ENCODE measurements at places on chromosomes 5 and 9.

GRCh38 chr9:87510252-87510683 lies 12.6 kb downstream of the DAPK1 start:
- DNase-seq = no peak

DNA sequence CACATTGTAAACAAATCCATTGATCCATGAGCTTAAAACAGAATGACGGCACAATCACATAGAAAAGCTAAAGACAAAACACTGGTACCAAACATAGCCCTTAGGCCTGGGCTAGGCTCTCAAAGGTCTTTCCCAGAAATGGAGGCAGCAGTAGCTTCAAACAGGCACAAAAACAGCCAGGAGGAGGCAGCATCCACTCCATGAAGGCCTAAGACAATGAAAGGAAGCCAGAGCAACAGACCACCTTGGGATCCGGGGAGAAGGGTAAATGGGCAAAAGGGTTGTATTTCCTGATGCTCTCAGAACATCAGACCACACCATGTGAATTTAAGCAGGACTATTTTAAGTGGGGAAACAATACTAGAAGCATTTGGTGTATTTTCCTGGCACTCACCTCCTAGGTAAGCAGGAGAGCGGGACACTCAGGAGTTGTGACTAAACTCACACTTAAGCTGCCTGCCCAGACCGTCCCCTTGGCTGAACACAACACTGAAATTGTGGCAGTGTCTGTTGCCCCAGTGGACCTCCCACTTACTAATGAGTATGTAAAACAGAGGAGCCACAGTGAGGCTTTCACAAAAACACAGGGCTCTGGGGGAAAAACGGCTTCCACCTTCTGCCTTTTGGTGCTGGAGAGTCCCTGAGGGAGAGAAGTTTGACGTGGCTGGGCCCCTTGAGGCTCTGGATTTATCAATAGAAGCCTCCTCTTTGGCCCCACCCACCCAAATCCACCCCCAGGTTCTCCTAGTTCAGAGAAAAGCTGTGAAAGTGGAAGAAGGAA lies 11.9 kb downstream of the GNPDA1 start:
- DNase-seq = no peak

- DNase-seq = no peak
These were observed 103.9 kb downstream of the ESM1 start for GRCh38 chr5:54881286-54882005.

- no peak for DNase-seq
These were observed 391.7 kb downstream of the ACTL7B start for GRCh38 chr9:108463932-108464606.

GRCh38 chr9:69898714-69899209 lies 78.1 kb downstream of the CFAP95 start:
- peak; percentile 94 for DNase-seq

DNA sequence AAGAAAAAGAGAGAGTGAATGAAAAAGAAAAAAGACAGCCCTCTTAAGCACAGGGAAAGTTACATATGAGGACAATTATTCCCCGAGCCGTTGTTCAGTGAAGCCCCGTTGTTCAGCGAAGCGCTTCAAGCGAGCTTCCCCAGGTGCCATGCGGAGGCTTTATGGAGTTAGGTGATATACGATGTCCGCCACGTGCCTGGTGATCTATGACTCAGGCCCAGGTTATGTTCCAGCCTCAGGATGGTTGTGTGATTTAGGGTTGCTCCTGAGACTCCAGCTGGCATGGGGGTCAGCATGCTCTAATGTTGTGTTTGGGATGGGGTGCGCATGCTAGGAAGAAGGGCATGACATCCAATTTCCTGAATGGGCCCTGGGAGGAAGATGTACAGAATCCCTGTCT lies 365.6 kb downstream of the CDK5RAP2 start:
- DNase-seq = no peak

DNA sequence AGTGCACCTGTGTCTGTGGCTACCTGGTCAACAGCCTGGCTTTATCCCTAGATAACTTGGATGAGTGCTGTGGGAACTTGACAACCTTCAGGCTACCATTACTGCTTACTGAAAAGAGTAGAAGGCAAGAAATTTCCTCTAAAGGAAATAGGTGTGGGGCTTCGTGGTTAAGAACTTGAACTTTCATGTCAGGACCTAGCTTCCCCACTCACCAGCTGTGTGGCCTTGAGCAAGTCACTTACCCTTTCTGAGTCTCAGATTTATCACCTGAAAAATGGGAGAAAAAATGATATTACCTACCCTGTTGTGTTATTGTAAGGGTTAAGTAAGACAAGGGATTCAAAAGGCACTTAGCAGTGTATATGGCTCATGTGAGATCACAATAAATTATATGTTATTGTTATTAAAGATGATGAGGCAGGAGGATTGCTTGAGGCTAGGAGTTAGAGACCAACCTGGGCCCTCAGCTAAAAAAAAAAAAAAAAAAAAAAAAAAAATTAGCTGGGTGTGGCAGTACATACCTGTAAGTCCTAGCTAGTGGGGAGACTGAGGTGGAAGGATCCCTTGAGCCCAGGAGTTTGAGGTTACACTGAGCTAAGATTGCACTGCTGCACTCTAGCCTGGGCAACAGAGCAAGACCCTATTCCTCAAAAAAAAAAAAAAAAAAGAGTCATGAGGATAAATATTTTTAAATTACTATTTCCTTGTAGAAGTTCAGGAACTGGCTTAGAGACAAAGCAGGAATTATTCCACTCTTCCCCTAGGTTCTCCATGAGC lies 97.0 kb upstream of the SPRY4 start:
- DNase-seq = no peak

- DNase-seq = peak; percentile 68
These were observed 190.1 kb downstream of the GNA14 start for GRCh38 chr9:77457916-77458592.

DNA sequence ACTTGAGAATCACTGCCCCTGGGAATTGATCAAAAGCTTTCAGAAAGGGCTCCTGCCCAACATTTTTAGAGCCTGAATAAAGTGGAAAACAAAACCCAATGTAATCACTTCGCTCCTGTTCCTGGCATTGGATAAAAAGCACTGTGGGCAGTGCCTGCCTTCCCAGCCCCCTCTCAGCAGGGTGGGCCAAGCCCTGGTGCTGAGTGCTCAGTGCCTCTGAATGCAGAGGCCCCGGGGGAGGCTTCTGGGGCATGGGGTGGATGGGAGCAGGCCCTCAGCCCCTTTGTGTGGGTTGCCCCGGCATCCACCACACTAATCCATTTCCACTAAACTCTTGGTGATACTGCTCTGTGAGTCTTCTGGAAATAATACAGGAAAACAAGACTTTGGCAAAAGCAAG lies 55.6 kb downstream of the CFAP90 start:
- DNase-seq = no peak

- DNase-seq = no peak
These were observed 15.4 kb downstream of the CCDC69 start for GRCh38 chr5:151208481-151208914.

GRCh38 chr5:57335092-57335660 lies 147.4 kb downstream of the ACTBL2 start:
- peak; percentile 69 for DNase-seq

- DNase-seq = peak; percentile 63
These were observed 14.9 kb upstream of the WNT8A start for GRCh38 chr5:138068742-138069600.

GRCh38 chr9:81559709-81560108 lies 129.6 kb downstream of the TLE1 start:
- DNase-seq = peak; percentile 97

GRCh38 chr9:32398207-32398606 lies 13.8 kb downstream of the ACO1 start:
- DNase-seq = peak; percentile 20

DNA sequence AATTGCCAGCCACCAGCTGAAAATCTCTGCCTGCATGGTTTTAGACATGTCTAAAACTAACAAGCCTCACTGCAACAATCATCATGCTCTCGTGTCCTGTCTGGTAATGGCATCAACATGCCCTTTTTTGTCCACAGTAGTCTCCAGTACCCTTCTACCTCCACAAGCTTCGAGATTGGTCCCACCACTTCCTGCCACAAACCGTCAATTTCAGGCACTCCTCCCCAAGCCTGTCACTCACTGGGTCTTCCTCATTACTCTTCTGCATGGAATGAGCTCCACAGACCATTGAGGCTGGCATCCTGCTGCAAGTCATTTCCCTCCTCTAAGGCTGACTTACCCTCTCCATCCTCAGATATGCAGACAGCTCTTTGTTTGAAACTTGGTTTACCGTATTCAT lies 9.0 kb downstream of the LPAR1 start:
- no peak for DNase-seq
